ENCODE measurements at places on chromosomes 5 and 9. TPM values are rescaled to one million over a fixed set of nuclear protein-coding genes. Genes with fewer than 3 reads are reported as not detected.

- DNase-seq = no peak
These were observed 18.7 kb downstream of the INIP start for GRCh38 chr9:112699230-112699629.

DNA sequence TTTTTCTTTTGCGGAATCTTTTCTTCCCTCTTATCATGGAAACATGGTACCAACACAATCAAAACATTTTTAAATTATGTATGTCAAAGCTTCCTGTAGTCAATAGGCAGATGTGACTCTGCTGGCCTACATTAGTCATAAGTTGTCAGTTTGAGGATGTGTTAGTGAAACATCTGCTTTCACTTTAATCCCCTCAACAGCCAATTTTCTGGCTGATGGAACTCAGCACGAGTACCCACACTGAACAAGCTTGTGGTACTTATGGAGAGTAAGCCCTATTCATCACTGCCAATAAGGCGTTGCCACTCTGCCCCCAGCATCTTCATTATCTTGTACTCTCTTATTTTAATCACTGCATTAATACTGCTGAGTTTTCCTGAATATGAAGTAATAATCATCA lies 1034.4 kb downstream of the CDH9 start:
- DNase-seq = no peak

DNA sequence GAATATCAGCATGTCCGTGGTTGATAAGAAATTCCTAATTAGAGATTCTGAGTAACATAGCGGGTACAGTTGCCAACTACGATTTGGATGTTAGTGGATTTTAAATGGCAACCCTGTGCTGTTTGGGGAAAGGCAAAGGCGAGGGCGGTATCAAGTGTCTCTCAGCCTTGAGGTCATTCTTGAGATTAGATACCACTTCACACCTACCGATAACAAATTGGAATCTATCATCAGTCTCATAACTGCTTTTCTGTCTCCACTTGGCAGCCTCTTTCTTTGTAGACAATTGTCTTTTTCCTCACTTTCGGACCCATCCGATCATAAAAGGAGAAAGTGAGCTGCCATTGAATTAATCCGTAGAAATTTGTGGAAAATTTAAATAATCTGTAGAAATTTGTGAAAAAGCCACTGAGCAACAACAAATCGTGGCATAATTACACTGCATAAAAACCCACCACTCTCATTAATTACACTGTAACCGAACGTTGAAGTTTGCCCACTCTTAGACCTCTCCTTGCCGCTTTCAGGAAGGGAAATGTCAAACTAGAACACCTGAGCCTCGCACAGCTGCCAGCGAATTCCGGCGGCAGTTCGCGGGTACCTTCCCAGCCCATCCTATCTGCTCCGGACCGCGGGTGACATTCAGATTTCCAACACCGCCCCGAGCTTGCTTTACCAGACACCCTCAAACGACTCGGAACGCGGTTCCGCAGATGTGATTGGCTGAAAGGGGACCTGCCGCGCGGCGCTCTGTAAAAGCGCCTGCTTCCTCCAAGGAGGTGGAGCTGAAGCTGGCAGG lies 849 bp upstream of the RGMB start:
- no peak for DNase-seq

- DNase-seq = no peak
These were observed 5.6 kb upstream of the OMD start for GRCh38 chr9:92429836-92430235.

DNA sequence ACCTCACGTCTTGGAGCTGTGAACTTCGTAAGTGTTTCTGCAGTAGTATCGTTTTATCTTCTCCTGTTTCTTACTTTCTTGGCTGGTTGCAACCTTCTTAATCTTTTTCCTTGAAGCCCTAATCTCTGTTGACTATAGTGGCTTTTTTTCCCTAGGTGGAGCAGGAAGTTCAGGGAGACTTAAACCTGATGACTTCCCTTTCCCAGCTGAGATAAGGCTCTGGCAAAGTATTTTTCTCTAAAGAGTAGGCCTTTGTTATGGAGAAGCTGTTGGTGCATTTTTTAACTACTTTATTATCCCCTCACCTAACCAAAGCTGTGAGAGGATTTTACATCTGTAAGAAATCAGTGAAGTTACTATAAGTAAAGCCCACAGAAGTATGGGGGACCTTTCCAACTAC lies 723.1 kb upstream of the RIOK2 start:
- no peak for DNase-seq

- no peak for DNase-seq
These were observed 370.8 kb upstream of the MEF2C start for GRCh38 chr5:89253666-89254352.

DNA sequence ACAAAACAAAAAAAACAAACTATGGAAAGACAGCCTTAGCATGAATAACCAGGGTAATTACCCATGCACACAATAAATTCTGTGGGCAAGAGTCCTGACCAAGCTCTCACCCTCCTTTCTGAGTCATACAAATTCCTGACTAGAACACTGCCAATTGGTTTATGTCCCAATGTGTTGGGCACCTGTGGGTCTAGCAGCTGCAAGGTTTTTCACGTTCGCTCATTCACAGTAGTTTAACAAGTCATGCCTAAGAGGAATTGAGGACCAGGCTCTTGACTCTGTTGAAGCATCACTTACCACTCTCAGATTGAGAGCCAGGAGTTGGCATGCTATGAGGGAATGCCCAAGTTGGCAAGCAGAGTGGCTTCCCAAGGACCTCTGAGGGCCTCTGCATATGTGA lies 205.5 kb upstream of the SLC24A2 start:
- no peak for DNase-seq

GRCh38 chr5:81859624-81860023 lies 108.7 kb upstream of the SSBP2 start:
- no peak for DNase-seq

DNA sequence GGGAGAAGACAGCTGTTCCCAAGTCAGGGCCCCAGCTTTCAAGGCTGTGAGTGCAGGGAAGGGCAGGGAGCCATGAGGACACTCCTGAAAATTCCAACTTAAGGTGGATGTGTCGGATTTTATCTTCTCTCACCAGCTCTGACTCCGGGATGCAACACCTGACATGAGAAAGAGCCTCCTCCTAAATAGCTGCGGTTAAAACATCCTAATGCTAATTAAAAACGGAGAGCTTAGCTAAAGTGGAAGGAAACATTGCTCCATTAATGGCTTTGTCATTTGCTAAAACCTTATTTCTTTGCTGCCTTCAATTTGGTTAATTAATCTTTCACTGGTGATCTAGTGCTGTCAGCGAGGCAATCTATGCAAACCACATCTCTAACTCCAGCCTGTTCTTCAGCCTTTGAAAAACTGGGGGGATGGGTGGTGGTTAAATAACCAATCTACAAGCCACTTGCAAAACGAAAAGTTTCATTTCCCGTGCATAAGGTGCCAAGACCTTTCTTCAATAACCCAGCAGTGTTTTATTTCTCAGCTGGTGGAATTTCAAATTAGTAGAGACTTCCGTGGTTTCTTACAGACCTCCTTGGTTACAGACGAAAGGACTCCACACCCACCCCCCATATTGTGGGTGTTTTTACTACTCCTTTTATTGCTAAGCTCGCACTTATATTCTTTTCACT lies 379.6 kb downstream of the MLLT3 start:
- no peak for DNase-seq

- DNase-seq = no peak
These were observed 2123.7 kb upstream of the C9orf72 start for GRCh38 chr9:29697011-29697410.

DNA sequence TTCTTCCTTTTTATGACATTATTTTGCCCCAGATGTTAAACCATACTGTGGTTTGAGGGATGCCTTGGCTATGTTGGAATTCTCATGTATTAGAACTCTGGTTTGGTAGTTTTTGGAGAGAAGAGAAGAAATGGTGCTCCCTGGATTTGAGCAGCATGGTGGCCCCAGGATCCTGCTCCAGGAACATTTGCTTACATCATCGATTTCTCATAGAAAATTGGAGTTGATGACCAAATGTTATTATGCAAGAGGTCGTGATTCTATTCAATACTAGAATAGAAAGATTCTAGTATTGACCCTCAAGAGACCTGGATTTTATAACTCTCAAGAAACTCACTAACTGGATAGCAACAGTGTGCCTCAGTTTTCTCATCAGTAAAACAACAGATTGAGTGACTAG lies 77.5 kb upstream of the GNAQ start:
- DNase-seq = no peak

- DNase-seq = no peak
These were observed 1.6 kb downstream of the DEPDC1B start for GRCh38 chr5:60698336-60698735.

- DNase-seq = no peak
These were observed 9.4 kb upstream of the TENT2 start for GRCh38 chr5:79602889-79603288.

DNA sequence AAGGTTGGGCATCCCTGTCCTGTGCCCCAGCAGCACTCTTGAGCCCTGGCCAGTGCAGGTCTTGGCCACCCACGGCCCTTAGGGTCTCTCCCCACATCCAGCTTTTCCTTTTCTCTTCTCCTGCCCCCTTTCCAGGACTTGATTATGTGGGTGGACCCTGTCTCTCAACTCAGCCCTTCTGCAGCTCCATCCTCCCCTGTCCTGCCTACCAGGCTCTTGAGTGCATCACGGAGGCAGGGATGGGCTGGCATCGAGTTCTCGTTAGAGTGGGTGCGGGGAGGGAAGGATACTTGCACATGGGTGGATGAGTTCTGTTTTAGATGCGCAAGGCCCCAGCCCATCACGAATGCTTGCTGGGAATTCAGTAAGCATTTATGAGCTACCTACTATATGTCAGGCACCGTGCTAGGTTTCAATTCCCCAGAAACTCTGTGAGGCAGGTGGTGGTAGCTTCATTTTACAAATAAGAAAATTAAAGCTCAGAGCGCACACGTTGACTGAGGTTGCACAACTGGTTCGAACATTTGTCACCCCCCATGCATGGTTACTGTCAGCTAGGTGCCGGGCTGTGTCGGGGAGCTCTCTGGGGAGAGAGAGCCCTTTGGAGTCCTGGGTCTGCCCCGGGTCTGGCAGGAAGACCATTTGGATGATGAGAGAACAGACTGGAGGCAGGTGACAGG lies 144.6 kb upstream of the PITX1 start:
- no peak for DNase-seq

DNA sequence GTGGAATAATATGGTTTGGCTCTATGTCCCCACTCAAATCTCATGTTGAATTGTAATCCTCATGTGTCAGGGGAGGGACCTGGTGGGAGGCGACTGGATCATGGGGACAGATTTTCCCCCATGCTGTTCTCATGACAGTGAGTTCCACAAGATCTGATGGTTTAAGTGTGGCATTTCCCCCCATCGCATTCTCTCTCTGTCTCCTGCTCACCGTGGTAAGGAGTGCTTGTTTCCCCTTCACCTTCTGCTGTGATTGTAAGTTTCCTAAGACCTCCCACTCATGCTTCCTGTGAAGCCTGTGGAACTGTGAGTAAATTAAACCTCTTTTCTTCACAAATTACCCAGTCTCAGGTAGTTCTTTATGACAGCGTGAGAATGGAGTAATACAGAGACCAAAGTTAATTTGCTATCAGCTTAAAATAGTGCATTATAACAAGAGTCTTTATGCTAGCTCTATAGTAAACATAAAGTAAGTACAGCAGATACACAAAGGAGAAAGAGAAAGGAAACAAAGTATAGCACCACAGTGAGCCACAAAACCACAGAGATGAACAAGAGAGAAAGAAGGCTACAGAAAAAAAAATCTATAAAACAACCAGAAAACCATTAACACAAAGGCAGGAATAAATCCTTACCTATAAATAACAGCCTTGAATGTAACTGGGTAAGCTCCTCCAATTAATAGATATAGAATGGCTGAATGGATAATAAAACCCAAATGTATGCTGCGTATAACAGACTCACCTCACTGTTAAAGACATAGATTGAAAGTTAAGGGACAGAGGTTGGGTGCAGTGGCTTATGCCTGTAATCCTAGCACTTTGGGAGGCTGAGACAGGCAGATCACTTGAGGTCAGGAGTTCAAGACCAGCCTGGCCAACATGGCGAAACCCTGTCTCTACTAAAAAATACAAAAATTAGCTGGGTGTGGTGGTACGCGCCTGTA lies 39.7 kb downstream of the RAPGEF6 start:
- no peak for DNase-seq

DNA sequence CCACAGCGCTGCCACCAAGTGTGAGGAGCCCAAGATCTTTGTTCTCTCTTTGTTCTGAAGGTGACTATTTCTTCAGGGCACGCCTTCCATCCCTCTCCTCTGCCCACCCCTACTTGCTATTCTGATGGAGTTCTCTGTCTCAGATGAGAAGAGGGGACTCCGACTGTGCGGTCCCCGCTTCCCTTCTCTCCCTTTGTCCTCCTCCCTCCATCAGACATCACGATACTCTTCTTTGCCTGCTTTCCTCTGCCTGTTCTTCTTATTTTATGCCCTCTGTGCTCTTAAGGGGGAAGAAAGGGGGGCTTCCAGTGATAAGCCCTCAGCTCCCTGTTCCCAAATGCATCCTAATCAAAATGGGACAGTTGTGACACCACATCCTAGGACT lies 307.8 kb downstream of the RAB3C start:
- no peak for DNase-seq

GRCh38 chr9:79642671-79643070 lies 70.9 kb downstream of the TLE4 start:
- no peak for DNase-seq

DNA sequence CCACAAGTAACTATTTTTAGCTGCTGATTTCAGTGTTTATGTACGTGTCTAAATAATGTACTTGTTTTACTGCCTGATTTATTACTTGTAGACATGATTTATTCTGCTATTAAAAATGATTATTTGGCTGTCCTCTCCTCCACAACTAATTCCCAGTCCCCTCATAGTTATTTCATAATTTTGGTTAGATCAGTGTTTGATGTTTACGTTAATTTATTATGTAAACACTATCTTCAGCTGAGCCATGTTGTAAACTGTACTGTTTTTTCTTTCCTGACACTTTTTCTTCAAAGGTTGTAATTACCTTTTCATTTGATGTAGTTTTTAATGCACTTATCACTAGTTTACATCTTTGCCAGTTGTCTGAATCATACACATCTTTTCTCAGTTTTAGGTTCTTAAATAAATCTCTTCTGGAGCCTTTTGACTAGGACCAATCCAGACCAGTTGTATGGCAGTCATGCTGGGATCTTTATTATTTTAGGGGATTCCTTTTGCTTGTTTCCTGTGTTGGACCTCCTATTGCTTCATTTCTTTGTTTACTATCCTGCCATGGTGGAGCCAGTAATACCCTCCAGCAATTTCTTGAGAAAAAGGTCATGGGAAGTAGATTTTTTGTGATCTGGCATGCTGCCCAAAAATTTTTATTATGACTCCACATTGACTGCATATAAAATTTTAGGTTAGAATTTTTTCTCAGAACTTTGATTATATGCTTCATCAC lies 16.1 kb downstream of the AP3S1 start:
- DNase-seq = no peak

- no peak for DNase-seq
These were observed 386.9 kb downstream of the CETN3 start for GRCh38 chr5:90022711-90023053.

GRCh38 chr5:57777174-57777581 lies 294.6 kb upstream of the ACTBL2 start:
- DNase-seq = no peak

DMGDH gene
- polyA plus RNA-seq = 1.7 TPM

GLRA1 gene
- not detected for polyA plus RNA-seq

COL23A1 gene
- polyA plus RNA-seq = not detected

CDKN2B gene
- polyA plus RNA-seq = 10.2 TPM

ADGRD2 gene
- polyA plus RNA-seq = not detected

DOK3 gene
- 0.50 TPM for polyA plus RNA-seq

ARRDC3 gene
- 38.3 TPM for polyA plus RNA-seq

All from AG04450 (cell line).